ENCODE measurements at places on chromosomes 2 and 18.
A peak's percentile ranks its signal among the peaks of the same experiment; 100 is the strongest.

- DNase-seq, result no peak
Observed at GRCh38 chr18:54210463-54210862, 14.0 kb downstream of the MBD2 start.

DNA sequence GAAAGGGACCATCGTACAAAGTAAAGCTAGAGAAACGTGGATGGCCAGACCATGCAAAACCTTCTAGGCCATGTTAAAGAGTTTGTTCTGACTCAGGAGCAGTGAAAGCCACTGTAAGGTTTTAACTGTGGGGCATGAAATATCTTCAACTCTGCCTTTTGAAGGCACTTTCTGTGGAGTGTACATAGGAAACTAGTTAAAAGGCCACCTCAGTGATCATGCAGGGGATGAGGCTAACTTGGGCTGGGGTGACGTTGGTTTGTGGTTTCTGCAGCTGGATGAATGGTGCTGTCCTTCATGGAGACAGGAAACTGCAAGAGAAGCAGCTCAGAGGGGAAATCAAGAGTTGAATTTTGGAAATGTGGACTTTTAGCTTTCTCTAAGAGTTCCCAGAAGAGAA, 190.7 kb downstream of the CDCA7 start:
- no peak for DNase-seq

GRCh38 chr2:58535182-58535581, 294.1 kb upstream of the FANCL start:
- DNase-seq, result peak; percentile 70

GRCh38 chr2:180978903-180979748, 1.3 kb upstream of the UBE2E3 start:
- no peak for DNase-seq

DNA sequence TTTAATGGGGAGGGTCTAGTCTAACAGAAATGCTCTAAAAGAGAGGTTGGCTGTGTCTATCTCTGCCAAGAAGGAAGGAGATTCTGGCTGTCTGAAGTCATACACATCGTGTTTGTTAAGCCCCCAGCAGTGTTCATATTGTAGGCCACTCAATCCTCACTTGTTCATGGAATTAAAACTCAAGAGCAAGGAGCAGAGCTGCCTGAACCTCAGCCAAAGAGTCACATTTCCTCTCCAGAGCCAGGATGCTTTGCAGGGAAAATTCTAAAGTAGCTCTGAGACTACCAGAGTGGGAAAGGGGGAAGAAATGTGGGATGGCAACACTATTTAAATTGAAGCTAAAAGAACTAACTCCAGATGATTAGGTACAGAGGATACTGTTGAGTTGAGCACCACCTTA, 190.7 kb upstream of the CXCR4 start:
- DNase-seq, result no peak

DNA sequence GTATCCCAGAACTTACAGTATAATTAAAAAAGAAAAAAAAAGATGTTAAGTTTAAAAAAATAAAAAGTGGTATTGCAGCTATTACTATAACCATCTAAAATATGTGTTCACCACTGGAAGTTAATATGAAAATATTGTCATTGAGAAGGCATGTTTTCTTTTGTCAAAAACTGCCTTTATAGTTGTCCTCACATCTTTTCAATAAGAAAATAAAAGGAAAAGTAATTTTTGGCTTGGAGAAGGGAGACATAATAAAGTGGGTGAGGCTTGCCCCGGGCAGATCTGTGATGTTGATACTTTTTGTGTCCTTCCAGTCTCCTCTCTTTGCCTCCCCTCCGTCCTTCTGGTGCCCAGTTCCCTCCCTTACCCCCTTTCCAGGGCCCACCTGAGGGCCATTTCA, 24.9 kb downstream of the MPP4 start:
- DNase-seq, result no peak

- DNase-seq, result no peak
Observed at GRCh38 chr2:52931660-52932059, 835.9 kb upstream of the CHAC2 start.

GRCh38 chr2:71882949-71883472, 264.7 kb downstream of the CYP26B1 start:
- DNase-seq, result no peak

GRCh38 chr18:62790871-62791772, 75.8 kb downstream of the PHLPP1 start:
- no peak for DNase-seq

- DNase-seq, result no peak
Observed at GRCh38 chr2:238100049-238100820, at the start of gene ESPNL. Gene ESPNL, plus strand, starts transcription at chr2:238100340. Its CDS starts 80 bp downstream, at chr2:238100420.

- no peak for DNase-seq
Observed at GRCh38 chr2:19855542-19856431, 46.0 kb downstream of the TTC32 start.

GRCh38 chr2:121078899-121079298, 206.1 kb downstream of the TFCP2L1 start:
- DNase-seq, result no peak

DNA sequence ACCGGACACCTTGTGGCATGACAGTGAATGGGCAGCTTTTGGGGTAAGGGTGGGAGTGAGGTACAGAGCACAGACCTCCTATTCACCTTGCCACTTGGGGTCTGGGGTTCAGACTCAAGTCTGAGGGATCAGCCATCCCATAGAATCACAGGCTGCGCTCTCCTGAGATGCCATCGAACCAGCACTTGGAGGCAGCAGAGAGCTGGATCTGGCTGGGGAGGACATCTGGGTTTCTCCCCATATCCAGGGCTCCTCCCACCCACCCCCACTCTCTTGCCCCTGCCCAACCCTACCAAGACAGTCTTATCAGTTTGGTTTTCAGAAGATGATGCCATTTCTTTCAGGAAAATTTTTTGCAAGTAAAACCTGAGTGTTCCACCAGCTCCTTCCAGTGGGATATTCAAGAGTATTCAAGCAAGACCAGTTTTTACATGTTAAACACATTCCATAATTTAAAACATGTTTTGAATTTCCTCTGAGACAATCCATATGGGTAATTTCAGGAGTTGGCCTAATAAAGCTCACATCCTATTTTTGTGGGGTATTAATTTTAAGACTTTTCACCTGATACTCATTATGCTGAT, 29.2 kb upstream of the TEX44 start:
- no peak for DNase-seq

DNA sequence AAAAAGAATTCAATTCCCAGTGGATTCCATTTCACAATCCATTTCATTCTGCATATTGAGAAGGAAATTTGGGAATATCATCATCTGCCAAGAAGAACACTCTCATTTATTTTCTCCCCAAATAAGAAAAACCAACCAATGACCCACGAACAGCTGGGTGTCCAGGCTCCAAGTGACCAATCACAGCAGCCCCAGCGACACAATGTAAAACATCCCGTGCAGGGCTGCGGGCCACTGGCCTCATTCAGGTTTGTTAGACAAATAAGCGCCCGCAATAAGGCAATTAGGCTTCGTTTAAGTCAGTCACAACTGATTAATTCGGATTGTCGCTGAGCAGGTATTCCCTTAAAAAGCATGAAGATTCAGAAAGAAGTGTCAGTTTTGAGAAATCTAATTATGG, 378.6 kb downstream of the EIPR1 start:
- no peak for DNase-seq

DNA sequence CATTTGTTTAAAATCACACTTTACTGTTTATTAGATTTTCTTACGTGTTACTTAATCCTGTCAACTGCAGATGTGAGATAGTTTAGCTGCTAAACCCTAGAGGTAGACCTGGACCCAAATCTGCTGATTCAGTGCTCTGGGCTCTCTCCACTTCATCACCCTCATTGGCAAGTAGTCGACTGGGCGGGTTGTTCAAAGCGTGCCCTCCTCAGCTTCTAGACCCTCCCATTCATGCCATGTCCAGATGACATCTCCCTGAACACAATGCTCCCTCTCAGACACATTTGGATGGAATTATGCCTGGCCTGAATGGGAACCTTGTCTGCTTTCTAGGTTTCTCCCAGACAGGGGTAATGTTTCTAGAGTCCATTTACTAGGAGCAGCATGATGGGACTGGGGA, 43.7 kb downstream of the RPIA start:
- DNase-seq, result no peak

GRCh38 chr18:13574761-13575160, 151.6 kb downstream of the FAM210A start:
- no peak for DNase-seq

DNA sequence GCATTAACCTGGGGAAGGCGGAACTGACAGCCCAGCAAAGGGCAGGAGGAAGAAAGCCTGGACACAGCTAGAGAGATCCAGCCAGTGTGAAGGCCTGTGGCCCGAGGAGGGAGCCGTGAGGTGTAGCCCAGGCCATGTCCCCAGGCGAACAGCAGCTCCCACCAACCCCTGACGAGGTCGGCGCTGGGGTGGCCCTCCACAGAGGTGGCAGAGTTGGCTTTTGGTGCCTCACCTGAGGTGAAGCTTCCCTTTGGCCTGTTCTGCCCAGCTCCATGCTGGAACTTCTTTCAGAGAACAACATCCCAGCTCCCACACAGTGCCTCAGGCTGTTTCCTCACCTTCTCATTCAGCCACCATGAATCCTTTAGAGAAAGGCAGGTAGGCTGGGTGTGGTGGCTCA, 13.3 kb downstream of the TMEM177 start:
- DNase-seq, result no peak

GRCh38 chr2:133568598-133568997, 335 bp upstream of the NCKAP5 start:
- no peak for DNase-seq

GRCh38 chr18:46899274-46899948, 17.9 kb downstream of the PIAS2 start:
- DNase-seq, result peak; percentile 88

GRCh38 chr2:222242532-222242931, 56.3 kb downstream of the PAX3 start:
- DNase-seq, result no peak

GRCh38 chr2:223487214-223487846, 114.8 kb downstream of the SCG2 start:
- DNase-seq, result no peak

GRCh38 chr2:152445791-152446201, 110.8 kb downstream of the FMNL2 start:
- DNase-seq, result no peak

GRCh38 chr18:77708826-77709506, 459.3 kb downstream of the GALR1 start:
- DNase-seq, result no peak

- DNase-seq, result no peak
Observed at GRCh38 chr2:236657801-236658200, 88.2 kb downstream of the ACKR3 start.

DNA sequence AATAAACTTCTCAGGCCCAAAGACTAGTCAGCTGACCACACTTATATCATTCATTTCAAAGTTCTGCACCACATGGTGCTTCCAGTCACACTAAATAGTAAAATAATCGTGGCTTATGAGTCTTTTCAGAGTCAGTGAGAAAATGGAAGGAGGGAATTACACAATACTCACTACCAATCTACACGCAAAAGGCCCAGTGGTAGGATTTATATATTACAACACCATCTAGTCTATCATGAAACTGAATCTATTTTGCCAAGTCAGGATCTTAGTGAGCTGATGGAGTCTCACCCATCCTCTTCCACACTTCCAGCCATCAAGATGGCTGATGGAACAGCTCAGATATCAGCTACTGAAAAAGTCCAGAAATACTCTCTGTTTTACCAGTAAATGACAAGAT, 21.9 kb downstream of the INO80D start:
- DNase-seq, result no peak

- no peak for DNase-seq
Observed at GRCh38 chr18:54351186-54351585, 6.5 kb downstream of the STARD6 start.

- no peak for DNase-seq
Observed at GRCh38 chr18:75418293-75419005, 9.1 kb downstream of the SMIM21 start.

- DNase-seq, result no peak
Observed at GRCh38 chr2:190677255-190677654, 28.4 kb downstream of the NAB1 start.

DNA sequence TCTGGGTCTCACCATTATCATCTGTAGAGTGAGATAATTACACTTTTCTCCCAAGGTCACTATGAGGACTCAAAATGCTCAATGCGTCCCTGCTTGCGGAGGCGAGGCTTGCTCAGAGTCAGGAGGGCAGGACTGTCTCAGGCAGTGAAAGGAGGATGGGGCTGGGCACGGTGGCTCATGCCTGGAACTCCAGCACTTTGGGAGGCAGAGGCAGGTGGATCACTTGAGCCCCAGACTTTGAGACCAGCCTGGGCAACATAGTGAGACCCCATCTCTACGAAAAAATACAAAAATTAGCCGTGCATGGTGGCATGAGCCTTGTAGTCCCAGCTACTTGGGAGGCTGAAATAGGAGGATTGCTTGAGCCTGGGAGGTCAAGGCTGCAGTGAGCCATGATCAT, 1.8 kb upstream of the KCNIP3 start:
- DNase-seq, result no peak

DNA sequence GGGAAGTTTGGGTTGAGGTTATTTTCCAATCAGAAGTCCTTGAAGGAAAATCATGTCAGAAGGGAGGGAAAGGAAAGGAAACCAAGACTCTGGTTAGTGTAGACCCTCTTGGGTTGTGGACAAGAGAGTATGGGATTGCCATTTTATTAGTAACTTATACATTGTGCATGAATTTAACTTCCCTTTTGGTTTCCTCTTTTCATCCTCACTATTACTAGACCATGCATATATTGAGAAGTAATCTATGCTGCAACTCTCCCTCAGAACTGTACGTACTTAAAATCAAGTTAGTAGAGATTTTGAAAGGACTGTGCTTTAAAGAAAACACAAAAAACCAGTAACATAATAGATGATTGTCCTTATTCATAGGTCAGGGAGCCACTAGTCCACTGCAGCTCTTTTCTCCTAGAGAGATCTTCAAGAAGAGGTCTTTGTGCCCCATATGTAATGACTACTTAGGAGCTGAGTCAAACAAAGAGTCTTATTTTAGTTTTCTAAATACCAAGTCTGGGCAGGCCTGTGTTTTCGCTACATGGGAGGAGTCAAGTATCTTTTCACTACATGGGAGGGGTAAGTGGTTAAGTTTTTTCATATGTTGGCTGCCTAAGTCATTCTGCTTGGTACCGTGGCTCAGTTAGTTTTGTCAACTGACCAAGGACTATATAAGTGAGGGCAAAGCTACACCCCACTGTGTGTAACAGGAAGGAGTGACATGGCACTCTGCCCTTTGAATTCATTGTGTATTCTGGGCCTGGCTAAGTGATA, 25.2 kb upstream of the FAM117B start:
- no peak for DNase-seq

DNA sequence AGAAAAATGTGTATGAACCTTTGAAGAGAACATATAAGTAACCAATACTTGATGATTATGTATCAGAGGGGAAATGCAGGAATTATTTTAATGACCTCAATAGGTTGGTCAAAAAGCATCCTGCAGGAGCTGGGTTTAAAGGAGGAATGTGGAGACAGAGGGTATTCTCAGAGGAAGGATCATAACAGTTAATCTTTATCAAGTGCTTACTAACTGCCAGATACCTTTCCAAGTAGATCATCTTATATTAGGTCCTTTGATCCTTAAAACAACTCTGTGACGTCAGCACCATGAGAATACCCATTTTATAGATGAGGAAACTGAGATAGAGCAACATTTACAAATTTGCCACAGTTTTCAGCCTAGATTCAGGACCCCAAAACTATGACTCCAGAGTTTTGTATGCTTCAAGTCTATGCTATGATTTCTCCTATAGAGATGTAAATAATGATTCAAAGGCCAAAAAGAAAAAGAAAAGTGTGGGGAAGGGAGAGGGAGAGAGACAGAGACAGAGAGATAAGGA, 3.0 kb downstream of the RFTN2 start:
- no peak for DNase-seq

- no peak for DNase-seq
Observed at GRCh38 chr18:47863041-47863440, 67.4 kb downstream of the SMAD2 start.
